ENCODE measurements at places on chromosomes 3 and 15. TPM values are rescaled to one million over a fixed set of nuclear protein-coding genes. Genes with fewer than 3 reads are reported as not detected.

The RASL12 gene
- not detected for total RNA-seq

The CLRN1 gene
- not detected for total RNA-seq

The DAZL gene
- total RNA-seq: not detected

The SPINK8 gene
- total RNA-seq: not detected

The NEK10 gene
- 2.3 TPM for total RNA-seq

The CSTA gene
- 450 TPM for total RNA-seq

All from nasal cavity respiratory epithelium epithelial cell of viscerocranial mucosa (primary cell).